ENCODE measurements at places on chromosomes 5 and 9.

DNA sequence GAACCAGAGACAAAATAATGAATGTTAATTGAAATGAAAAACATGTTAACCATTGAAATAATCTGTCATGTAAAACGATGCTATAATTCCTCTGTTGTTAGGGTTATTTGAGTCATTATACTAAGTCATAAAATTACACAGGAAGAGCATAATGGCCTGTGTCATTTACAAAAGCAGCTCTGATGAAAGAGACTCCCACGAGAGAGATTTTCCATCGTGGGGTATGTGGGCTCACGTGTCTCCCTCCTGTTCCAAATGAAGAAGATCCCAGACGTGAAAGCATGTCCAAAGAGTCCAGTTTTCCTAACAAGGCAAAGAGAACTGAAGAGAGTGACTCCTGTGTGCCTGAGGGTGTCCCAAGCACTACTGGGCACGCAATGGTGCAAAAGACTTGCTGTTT is 379.8 kb downstream of the SPOCK1 start:
- no peak for DNase-seq

GRCh38 chr9:35954942-35955546 is 2.9 kb downstream of the OR2S2 start:
- DNase-seq = peak; percentile 62

DNA sequence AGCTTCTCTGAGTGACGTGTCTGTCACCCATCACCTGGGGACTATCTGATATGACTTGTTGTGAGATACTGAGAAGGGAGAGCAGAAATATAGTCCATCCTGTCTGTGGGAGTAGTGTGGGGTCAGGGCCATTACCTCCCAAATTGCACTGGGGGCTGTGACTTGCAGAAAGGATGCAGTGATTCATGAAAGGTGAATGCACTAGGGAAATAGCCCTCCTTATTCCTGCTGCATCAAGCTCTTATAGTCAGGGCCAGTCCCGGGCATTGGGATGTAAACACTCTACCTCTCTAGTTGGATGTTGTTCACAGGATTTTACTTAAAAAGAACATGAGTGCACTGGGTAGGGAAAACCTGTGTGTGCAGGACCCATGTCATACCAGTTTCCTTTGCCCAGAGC is 124.8 kb downstream of the STK32A start:
- no peak for DNase-seq

GRCh38 chr9:137172901-137173795 is 1.3 kb upstream of the TMEM210 start:
- DNase-seq = no peak

DNA sequence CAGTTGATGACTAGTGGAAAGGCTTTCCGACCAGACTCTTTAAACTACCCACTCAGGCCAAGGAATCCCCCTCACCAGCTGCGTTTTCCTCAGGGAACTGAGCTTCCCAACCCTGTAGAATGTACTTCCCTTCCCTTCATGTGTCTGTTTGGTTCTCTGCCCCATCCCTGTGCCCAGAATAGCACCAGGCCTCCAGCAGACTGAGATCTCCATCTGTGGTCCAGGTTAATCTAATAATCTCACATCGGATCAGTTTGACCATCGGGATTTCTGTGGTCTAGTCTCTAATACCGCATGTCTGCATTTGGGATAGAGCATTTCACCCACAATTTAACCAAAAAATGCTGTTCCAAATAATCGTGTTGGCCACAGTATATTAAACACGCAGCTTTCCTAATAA is 237.2 kb downstream of the ROR2 start:
- DNase-seq = no peak

- no peak for DNase-seq
These were observed 1045.3 kb downstream of the TLE1 start for GRCh38 chr9:80644044-80644443.

- no peak for DNase-seq
These were observed 53.8 kb downstream of the MFAP3 start for GRCh38 chr5:154092356-154093141.

- DNase-seq = no peak
These were observed 40.2 kb downstream of the STK10 start for GRCh38 chr5:172147857-172148256.

GRCh38 chr5:67144183-67144639 is 52.4 kb downstream of the CD180 start:
- DNase-seq = no peak

DNA sequence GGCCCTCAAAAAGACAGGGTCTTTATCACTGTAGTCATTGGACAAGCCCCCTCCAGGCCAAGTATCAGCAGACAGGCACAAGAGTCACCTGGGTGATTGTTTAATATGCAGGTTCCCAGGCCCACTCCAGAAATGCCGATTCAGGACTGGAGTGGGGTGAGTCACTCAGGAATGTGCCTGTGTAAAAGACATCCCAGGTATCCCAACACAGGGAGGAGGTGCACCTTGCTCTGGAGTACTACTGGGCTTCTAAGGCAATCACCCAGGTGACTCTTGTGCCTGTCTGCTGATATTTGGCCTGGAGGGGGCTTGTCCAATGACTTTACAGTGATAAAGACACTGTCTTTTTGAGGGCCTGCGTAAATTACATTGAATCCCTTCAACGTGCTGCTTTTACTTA is 40.6 kb downstream of the ACTL7B start:
- DNase-seq = no peak

- DNase-seq = no peak
These were observed 20.7 kb upstream of the LIFR start for GRCh38 chr5:38576961-38577684.

GRCh38 chr9:114094971-114095370 is 4.1 kb downstream of the KIF12 start:
- no peak for DNase-seq

- no peak for DNase-seq
These were observed 690.1 kb downstream of the CDH18 start for GRCh38 chr5:19297934-19298333.

- DNase-seq = no peak
These were observed 13.4 kb downstream of the POMT1 start for GRCh38 chr9:131516100-131516499.

DNA sequence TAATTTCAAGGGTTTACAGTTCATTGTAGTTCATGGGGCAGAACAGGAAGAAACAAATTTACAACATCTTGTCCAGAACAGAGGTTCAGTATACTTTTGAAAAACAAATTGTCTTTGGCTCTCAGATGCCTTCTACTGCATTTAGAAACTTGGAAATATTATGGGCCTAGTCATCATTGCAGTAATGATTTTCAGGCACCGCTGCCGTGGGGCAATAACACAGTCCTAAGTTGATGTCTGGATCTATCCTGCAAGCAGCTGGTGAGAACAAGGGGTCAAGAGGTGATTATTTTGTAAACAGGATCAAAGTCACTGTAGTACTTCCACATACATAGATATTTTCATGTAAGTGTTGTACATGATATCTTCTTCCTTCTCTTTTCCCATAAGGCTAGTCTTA is 82.5 kb upstream of the CAST start:
- DNase-seq = no peak

- no peak for DNase-seq
These were observed 355.3 kb downstream of the NR2F1-AS1 start for GRCh38 chr5:93225748-93226147.

GRCh38 chr5:17260549-17260948 is 43.1 kb downstream of the BASP1 start:
- DNase-seq = peak; percentile 78

- no peak for DNase-seq
These were observed 11.6 kb downstream of the UBAC1 start for GRCh38 chr9:135949501-135950134.

- DNase-seq = no peak
These were observed 484.2 kb downstream of the IRX1 start for GRCh38 chr5:4079831-4080230.

- no peak for DNase-seq
These were observed 319.7 kb downstream of the GLIS3 start for GRCh38 chr9:3980212-3980611.

GRCh38 chr9:88056876-88057275 is 81.4 kb downstream of the SPATA31C2 start:
- DNase-seq = no peak

DNA sequence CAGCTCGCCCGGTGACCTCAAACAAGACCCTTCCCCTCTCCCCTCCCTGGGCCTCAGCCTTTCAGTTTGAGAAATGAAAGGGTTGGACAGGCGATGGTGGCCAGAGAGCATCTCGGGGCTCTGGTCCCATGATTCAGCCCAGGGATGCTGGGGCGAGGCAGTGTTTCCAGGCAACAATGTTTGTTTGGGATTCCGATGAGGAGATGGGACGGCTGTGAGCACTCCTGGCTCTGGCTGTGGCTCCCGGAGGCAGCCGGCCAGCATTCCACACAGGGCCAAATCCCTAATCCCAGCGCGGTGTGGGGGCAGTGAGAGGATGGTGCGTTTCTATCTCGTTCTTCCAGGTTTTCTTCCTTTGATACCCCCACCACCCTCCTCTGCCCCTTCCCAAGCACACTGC is 66.0 kb downstream of the HMCN2 start:
- DNase-seq = no peak

DNA sequence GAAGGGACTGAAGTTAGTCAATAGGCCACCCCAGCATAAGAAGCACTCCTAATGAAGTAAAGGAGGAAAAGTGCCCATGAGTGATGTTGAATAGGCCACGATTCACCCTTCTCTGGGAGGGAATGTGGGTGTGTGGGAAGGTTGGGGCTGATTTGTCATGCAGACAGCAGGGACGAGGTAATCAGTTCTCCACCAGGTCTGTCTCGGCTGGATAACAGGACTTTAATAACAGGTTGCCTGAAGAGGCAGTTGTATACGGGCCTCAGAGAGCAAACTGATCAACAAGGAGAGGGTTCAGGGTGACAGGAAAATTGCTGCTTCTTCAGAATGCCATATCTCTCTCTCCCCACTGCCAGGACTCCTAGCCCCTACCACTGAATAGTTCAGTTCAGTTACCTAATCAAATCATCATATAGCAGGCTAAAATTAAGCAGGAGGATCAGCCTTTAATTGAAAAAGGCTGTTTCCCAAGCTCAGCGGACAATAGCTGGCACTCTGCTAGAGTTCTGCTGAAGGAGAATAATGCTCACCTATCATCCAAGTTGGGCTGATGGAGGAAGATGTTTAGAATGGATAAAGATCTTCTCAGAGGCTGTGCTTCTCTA is 43.6 kb upstream of the SMIM32 start:
- no peak for DNase-seq

DNA sequence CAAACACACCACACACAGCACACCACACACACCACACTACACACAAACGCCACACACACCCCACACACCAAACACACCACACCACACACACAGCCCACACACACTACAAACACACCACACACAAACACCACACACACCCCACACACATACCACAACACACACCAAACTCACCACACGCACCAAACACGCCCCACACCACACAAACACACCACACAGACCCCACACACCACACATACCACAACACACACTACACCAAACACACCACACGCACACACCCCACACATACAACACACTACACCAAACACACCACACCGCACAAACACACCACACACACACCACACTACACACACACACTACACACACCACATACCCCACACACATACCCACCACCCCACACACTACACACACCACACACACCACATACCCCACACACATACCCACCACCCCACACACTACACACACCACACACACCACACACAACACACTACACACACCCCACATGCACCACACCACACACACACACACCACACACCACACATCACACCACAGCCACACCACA is 151.2 kb downstream of the ERCC6L2 start:
- DNase-seq = no peak

GRCh38 chr5:171463862-171464229 is 44.4 kb downstream of the FGF18 start:
- no peak for DNase-seq

- no peak for DNase-seq
These were observed 183.1 kb downstream of the GAS1 start for GRCh38 chr9:86764221-86764624.

DNA sequence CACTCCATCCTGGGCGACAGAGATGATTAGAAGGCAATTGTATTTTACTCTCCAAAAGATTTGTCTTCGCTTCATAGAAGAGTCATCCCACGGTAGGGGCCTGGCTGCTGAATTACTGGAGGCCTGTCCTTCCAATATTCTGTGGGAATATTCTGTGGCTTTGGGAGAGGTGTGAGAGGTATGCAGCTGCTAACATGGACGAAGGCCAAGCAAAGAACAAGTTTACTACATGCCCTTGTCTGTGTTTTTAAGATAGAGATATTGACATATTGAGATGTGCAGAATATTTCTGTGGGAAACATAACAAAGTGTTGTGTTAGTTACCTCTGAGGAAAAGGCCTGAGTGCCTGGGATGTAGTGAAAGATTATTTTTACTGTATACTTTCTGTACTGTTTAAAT is 71.8 kb upstream of the SMIM15 start:
- no peak for DNase-seq

DNA sequence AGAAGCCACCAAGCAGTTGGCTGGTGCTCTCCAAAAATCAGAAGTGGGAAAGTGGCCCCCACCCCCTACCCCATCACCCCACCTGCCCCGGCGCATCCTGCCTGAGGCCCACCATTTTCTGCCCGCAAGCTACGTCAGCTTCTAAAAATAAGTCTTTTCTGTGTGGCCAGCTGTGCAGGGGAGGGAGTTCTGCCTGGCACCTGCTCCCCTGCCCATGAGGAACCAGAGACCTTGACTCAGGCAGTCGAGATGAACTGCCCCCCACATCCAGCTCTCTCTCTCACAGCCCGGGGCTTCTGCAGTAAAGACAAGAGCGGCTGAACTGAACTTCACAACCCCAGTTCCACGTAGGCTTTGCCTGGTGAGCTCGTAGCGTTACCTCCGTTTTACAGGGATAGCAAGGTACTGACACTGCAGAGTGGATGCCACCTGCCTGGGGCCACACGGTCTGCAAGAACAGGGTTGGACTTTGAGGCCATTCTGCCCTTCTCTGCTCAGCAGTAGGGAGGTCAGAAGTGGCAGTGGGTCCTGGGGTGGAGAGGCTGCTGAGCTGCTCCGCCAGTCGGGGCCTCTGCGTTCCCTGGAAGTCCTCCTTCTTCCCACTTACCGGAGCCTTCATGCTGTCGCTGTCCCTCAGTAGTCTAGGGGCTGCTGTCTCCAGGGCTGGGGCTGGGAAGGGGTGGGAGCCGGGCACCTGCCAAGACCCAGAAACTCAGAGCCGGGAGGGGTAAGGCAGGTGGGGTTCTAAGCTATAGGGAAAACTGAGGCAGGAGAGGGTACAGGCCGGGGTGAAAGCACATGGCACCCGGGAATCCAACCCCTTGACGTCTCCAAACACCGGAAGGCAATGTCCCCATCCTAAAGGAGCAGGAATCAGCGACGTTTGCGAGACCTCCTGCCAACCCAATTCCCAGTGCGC is 781 bp downstream of the ST6GALNAC4 start:
- DNase-seq = no peak

GRCh38 chr5:169695919-169696490 is 58.9 kb downstream of the DOCK2 start:
- DNase-seq = no peak

DNA sequence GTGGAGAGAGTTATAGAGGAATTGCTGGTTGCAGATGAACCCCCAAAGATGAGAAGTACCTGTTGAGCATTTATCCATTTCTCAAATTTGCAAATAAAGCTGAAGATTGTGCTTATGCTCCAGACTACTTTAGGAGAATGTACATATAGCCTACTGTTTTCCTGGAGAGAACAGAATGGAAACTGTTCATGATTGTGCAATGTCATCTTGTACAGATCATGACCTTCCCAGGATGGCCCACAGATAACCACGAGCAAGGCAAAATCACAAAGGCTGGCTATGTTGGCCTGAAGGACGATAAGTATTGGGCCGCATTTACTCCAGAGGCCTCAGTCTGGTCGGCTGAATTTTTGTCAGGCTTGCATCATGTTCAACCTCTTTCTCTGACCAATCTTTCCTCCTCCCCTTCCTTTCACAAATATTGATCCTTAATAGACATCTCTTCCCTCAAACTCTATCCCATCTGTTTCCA is 28.5 kb upstream of the RICTOR start:
- no peak for DNase-seq

Measured in NCI-H526 treated with DMSO at 0.1 percent for 48 hours (cell line).